ENCODE measurements at places on chromosomes 16 and 17.

DNA sequence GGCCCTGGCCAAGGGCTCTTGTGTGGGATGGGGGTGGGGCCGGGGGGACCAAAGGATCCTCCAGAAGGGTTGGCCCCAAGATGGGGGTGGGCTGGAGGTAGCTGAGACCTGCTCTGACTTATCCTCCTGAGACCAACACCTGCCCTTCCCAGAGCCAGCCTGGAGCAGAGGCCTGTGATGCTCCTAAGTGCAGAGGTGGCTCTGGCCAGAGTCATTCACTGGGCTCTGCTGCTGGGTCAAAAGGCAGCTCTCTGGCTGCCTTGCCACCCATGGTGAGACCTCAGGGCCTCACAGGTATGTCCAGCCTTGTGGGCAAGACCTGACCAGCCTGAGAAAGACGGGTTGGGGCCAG is 393 bp downstream of the SERPINF2 start:
- DNase-seq = no peak

- DNase-seq = no peak
These were observed 34.6 kb downstream of the PRMT7 start for GRCh38 chr16:68345351-68345810.

DNA sequence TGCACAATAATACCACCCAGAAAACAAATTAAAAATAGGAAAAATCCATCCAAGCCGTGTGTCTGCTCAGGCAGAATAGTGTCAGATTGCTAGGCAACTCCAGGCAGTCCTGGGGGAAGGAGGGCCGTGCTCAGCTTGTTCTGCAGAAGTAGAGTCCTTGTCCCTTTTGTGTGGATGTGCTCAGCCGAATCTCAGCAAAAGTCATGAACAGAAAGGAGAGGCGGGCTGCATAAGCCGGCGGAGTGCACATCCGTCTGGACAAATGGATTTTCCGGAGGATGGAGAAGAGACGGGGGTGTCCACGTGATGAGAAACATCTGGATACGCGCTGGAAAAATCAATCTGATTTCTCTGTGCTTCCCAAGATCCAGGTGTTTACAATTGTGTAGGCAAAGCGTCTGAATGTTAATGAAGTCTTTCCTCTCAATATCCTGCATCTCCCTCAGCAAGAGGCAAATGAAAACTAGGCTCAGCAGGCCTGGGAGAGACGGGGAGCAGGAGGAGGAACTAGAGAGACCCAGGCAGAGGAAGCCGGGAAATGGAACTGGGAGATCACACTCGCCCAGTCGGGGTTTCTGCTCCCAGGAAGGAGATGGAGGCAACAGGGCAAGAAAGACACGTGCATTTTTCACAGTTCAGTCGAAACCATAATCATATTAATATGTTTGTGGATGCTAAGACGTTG is 7.7 kb upstream of the RBFOX3 start:
- DNase-seq = no peak

DNA sequence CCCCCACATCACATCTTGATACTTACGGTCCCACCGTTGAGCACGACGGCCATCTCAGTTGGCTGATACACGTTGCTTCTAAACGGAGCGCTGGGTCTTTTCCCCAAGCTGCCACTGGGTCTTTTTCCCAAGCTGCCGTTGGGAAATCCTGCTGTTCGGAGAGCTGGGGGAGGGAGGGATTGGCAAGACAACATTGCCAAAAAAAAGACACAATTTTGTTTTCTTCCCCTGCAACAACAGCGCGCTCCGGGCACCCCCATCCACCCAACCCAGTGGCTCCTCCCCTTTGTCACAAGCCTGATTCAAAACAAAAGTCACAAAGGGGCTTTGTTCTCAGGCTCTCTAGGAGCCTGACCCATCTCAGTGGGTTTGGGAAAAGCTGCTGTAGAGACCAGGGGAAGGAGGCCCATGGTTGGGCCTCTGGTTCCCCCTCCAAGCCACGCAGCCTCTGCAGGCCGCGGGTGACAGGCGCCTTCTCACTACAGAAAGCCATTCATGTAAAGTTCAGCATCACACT is 22.8 kb downstream of the GPRC5B start:
- no peak for DNase-seq

DNA sequence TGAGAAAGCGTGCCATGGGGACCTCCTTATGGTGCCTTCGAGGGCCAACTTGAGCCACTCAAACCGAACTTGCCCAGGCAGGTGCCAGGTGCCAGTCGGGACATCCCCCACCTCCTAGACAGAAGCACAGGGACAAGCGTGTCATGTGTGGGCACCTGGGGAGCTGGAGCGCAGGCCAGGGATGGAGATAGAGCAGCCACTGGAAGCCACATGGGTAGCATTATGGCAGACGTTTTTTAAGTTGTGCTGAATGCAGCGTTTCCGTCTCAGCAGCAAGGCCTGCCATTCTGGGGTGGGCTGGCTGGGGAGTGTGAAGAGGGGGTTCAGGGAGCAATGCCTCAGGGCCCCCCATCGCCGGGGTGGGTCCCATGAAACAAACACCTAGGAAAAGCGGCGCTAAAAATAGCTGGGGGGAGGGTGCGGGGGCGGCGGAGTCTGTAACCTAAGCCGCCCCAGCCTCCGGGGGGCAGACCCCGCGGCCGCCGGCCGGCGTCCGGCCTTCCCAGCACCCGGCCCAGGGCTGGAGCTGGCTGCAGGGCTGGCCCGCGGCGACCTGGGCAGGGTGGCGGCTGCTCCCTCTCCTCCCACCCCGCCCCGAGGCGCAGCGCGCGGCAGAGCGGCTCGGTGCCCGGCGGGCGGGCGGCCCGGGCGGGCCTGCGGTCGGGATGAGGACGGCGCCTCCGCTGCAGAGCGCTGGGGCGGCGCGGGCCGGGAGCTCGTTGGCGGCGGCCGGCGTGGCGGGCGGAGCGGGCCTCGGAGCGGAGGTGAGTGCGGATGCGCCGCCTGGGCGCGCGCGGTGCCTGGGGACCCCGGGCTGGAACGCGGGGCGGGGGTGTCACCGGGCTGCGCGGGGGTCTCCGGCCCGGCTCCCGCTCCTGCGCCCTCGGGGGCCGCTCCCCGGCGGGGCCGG is at the start of gene ZNF469:
Gene ZNF469, plus strand, starts transcription at position 469 of the 910 bp plus-strand sequence. CDS start 44,512 bp downstream, outside the sequence.
- no peak for DNase-seq

GRCh38 chr16:19071811-19072777 is 4.7 kb downstream of the COQ7 start:
- DNase-seq = no peak

- no peak for DNase-seq
These were observed 41.9 kb upstream of the ATP2A3 start for GRCh38 chr17:4006165-4006589.

DNA sequence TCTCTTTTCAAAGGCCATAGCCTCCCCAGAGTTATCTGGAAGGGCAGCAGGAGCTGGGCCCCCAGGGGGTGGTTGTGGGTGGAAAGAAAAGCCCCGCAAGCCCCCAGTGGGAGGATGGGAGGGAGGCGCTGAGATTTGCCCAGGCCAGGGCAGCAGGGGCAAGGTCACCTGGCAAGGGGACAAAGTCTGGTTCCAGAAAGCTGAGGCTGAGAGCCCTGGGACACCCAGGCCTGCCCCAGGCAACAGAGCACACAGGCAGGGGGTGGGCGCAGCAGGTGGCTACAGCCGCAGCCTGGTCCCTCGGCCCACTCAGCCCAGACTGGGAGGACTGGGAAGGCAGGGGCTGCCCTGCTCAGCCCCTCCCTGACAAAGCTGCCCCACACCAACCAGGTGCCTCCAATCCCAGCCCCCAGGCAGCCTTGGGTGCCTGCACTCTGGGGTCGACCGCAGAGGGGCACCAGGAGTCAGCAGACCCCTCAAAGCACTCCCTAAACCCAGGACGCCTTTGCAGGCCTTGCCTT is 23.7 kb upstream of the GSG1L start:
- no peak for DNase-seq

- no peak for DNase-seq
These were observed 9.5 kb downstream of the CYB561 start for GRCh38 chr17:63436523-63437110.

- DNase-seq = no peak
These were observed 519.8 kb downstream of the HS3ST4 start for GRCh38 chr16:26211542-26211941.

DNA sequence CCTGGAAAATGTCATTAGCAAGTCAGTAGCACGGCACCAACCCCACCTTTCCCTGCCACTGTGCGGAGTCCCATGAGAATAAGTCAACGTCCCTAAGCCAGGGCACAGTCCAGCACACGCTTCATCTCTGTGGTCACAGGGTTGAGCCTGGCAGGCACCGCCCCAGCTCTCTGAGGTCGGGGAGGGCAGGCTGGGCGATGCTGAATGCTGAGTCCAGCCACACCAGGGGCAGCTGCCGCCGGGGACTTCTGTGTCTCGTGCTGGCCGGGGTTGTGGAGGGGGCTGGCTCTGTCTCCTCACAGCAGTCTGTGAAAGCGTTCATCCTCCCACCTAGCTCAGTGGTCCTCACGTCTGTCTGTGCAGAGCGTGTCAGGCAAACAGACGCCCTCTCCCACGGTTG is 53.2 kb downstream of the BANP start:
- DNase-seq = no peak

DNA sequence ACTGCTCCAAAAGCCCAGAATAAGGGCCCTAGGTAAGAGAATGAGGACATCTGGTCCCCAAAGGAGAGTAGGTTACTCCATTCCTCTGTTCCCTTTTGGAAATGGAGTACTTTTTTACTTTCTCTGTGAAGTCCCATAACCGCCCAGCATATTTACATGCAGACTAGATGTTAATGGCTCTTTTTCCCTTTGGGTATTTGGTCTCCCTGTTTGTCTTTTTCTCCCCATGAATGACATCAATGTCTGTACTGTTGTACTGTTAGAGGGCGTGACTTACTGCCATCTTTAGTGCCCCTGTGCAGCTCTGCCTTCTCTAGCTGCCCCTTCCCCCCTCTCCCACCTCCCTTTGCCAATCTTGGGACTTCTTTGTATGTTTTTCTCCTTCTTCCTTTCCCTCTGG is 19.0 kb downstream of the GPR179 start:
- DNase-seq = no peak

DNA sequence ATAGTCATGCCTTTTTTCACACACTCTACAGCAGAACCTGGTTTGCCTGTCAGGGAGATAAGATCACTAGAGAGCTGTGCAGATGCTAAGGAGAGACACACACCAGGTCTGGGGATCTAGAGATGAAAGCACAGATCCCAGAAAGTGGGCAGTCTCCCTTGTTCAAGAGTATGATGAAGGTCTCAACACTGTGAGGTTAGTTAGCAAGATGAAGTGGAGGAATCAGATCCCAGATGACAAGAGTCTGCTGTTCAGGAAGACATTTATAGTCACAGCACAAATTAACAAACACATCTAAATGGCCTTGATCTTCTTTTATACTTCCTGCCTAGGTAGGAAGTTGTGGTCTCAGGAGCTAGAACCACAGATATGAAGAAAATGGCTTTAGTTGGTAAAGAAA is 23.4 kb upstream of the SKAP1 start:
- DNase-seq = no peak

- DNase-seq = peak; percentile 52
These were observed 294.1 kb downstream of the BCAS3 start for GRCh38 chr17:60971515-60972369.

- no peak for DNase-seq
These were observed 21.5 kb downstream of the FBXO31 start for GRCh38 chr16:87361916-87362619.

DNA sequence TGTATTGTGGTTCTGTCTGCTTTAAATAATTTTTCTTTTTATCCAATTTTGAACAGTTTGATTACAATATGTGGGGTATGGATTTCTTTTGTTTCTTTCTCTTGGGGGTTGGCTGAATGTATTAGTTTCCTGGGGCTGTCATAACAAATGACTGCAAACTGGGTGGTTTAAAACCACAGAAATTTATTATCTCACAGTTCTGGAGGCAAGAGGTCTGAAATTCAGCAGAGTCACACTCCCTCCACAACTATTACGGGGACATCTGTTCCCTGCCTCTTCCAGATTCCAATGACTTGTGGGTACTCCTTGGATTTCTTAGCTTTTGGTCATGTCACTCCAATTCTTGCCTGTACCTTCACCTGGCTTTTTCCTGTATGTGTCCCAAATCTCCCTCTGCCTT is 23.7 kb downstream of the COX11 start:
- no peak for DNase-seq

DNA sequence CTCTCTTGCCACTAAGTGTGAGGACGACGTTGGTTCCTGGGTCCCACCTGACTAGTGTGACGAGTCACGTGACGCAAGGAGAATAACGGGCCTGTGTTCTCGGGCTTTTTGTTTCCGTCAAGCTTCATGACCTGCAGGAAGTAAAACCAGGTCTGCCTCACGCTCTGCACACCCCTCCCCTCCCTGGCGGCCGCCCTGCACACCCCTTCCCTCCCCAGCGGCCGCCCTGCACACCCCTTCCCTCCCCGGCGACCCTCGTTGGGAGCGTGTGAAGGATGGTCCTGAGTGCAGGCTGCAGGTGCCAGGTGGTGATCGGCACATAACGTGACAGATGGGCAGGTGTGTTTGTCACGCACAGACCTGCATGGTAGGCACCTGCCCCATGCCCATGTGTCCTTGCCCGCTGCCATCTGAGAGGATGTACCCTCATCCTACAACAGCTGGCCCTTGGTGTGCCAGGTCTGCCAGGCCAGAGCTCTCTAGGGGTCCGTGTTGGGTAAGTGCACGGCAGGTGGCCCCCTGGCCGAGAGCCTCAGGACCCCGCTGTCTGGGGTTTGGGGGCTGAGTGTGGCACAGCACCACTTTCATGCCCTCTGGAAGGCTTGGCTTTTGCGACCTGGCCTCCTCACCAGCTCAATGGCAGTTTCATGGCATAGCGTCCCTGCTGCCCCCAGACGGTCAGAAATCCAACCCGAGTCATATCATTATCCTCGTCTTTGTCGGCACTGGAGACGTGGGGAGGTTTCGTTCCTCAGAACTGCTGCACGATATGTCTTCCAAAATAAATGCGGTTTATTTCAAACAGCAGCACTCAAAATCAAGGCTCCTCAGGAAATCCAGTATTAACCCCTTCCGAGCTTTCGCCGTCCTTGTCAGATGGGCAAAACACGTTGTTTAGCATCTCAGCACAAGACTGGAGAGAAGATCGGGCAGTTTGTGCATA is 191.8 kb upstream of the CHMP6 start:
- DNase-seq = no peak

DNA sequence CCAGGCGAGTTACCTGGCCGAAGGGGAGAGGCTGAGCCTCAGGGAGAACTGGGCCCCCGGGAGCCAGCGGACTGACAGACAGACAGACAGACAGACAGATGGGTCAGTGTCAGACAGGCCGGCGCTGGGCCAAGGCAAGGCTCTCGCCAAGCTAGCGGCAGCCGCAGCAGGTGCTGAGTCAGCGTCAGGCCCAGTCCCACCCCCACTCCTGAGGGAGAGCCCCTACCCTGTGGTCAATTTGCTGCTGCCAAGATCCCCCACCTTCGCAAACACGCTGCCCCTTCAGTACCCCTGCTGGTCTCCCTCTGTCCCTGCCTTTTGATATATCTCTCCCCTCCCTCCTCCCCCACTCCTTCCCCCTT is 1.5 kb downstream of the FGF11 start:
- DNase-seq = no peak
